ENCODE measurements at places on chromosomes 11 and 22.
A peak's percentile ranks its signal among the peaks of the same experiment; 100 is the strongest.

- no peak for DNase-seq
Observed at GRCh38 chr22:48490500-48491411, 1336.9 kb downstream of the BRD1 start.

DNA sequence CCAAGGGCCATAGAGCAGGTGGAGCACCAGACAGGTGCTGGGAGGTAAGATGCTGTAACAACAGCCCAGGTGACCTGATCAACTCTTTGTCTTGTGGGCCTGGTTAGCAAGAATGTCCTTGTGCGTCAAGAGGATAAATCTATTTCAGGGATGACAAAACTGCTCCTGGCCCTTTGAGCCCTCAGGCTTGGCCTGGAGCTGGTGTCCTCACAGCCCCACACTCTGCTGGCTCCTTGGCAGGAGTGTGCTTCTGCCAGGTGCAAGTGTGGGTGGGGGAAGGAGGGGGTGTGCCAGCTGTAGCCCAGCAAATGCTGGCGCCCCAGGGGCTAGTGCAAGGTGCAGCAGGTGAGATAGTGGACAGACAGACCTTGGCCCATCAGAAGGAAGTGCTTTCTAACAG is 19.5 kb downstream of the AMPD3 start:
- DNase-seq, result no peak

GRCh38 chr11:25910086-25910485 is 421.8 kb upstream of the ANO3 start:
- DNase-seq, result peak; percentile 9

- DNase-seq, result no peak
Observed at GRCh38 chr11:11081776-11082175, 223.9 kb upstream of the ZBED5 start.

- DNase-seq, result peak; percentile 51
Observed at GRCh38 chr11:13152736-13153541, 124.7 kb upstream of the BMAL1 start.

- DNase-seq, result no peak
Observed at GRCh38 chr11:28999620-29000019, 891.4 kb downstream of the METTL15 start.

- peak; percentile 59 for DNase-seq
Observed at GRCh38 chr22:30286813-30287647, 2.3 kb downstream of the CASTOR1 start.

- no peak for DNase-seq
Observed at GRCh38 chr22:34851918-34852662, 213.9 kb upstream of the ISX start.

DNA sequence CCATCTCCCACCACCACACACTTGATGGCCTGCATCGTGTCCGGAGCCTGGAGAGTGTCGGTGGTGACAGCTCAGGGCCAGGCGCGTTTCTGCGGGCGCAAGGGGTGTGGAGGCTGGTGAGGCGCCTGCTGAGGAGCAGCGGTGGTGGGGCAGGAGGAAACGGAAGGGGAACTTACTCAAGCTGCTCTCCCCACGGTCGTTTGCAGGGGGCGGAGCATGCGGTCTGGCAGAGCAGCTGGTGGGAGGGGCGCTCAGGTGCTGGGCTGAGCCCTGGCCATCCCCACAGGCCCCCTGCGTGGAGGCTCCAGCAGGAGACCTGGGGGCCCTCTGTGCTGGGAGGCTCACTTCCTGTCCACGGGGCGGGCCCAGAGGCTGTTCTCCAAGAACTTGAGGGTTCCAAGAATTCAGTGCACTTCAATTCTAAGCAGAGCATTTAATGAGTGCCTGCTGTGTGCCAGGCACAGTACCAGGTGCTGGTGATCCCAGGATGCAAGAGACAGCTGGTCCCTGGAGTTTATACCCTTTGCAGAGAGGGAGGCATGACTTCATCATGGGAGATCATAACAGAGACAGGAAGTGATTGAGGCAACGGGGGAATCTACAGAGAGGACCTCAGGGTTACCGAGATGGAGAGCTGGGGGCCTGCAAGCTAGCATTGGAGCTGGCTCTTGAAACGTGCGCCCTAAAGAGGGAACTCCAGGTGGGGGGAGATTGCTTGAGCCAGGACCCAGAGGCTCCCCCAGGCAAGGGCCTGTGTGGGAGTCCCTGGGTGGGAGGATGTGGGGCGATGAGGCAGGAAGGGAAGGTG is at the start of gene RAC2:
Gene RAC2 (minus strand): TSS at position 156 of the 808 bp plus-strand sequence. CDS start 121 bp downstream, at position 35.
- no peak for DNase-seq

DNA sequence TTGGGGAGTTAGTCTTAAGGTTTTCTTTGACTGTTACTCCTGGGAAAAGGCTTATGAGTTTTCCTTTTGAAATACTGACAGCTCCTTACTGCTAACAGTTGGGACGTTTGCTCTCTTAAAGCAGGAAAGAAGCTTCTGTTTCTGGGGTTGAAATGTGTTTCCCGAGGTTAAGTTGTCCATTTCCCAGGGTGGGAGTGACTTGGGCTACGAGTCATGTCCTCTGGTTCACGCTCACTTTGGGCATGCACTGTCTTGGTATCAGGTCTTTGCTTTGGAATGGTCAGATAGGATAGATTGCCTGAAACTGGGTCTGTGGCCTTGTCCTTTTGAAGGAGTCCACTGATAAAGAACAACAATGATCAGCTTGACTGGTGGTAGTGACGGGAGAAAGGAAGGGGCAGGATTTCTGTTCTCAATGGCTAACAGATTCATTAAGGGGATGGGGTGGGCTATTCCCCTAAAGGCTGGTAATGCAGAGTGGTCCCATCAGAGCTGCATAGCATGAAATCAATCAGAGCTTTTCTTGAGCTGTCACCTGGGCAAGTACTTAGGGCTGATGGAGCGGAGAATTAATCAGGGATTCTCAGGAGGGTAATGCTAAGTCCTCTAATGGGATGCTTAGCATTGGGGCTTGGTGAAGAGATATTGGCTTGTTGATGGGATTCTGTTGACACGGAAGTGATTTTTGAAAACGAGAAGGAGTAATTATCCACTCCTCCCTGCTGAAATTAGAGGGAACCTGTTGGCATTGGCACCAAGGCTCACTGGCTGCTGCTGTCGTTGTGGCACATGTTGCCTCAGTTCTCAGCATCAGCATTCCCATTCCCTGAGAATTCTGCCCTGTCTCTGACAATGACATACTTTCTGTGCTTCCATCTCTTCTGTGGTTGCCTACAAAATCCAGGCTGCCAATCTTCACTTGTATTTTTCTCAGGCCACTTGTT is 81.6 kb downstream of the TEAD1 start:
- no peak for DNase-seq

GRCh38 chr22:28951969-28952521 is 68.7 kb downstream of the ZNRF3 start:
- peak; percentile 90 for DNase-seq

- DNase-seq, result no peak
Observed at GRCh38 chr22:44823396-44823795, 71.0 kb downstream of the ARHGAP8 start.

- no peak for DNase-seq
Observed at GRCh38 chr22:29581799-29582198, 886 bp upstream of the NIPSNAP1 start.

- no peak for DNase-seq
Observed at GRCh38 chr22:26547426-26547825, 35.2 kb upstream of the TFIP11 start.

- DNase-seq, result no peak
Observed at GRCh38 chr11:130909650-130910049, 6.6 kb downstream of the SNX19 start.

DNA sequence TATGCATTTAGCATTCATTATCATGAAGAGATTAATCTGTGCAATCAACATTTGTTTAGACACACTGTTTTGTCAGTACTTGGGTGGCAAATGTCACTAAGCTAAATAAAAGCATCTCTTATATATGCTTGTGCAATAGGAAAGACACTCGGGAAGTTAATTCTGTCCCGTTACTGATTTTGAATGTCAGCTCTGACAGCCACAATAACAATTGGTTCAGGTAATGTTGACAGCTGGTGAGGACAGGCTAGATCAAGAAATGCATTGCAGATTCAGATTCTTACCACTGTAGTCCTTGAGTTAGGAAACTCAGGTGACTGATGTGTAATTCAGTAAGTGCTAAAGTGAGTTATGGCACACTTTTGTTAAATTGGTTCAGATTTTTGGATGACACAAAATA is 523.8 kb upstream of the FAT3 start:
- DNase-seq, result no peak

- no peak for DNase-seq
Observed at GRCh38 chr22:21832291-21833290, 34.9 kb downstream of the MAPK1 start.

GRCh38 chr11:12168114-12168513 is 57.7 kb downstream of the MICAL2 start:
- no peak for DNase-seq
